ENCODE measurements at places on chromosomes 5 and 9.

GRCh38 chr5:68264024-68264956, 48.7 kb downstream of the PIK3R1 start:
- no peak for DNase-seq

DNA sequence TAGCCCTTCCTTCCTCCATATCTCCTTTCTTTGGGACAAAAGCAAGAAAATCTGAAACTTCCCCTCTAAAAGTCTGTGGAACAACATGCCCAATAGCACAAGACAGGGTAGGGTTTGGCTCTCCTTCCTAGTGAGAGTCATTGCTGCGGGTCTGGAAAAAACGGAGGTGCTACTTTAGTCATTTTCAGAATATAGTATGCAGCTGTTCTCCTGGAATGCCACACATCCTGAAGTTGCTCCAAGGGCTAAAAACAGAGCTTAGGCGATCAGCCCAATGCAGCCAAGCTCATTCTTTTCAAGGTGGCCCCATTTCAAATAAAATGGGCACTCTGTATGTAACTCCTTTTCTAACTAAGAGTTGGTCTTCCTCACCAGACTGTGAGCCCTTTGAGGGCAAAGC, 39.5 kb upstream of the MYOT start:
- no peak for DNase-seq

GRCh38 chr9:134575901-134576176, 65.8 kb upstream of the COL5A1 start:
- DNase-seq: no peak

GRCh38 chr5:16866273-16866672, 69.8 kb downstream of the MYO10 start:
- DNase-seq: no peak

DNA sequence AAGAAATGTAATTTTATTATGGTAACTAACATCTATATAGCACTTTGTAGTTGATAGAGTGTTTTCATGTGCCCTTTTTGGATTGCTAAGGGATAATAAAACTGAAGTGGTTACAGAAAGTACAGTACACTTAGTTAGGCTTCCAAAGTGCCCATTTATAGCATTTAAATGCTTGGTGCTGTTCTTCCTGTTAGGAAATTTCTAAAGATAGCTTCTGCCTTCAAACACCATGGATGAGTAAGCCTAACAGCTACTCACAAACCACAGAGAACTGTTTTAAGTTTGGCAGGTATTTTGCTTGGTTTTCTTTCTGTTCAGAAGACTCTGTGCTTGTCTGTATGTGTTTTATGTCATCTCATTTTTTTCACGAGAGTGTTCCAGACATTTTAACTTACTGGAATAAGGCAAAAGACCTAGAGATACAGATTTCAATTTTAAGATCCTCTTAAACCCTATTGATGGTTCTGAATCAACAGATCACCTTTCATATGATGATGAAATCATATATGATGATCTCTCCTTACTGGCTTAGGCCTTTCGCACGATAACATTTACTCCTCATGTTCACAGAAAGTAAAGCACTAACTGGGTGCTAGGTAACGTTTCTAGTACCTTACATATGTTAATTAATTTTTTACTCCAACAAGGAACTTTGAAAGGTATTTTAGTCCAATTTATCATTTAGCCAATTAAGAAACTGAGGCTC, 4.4 kb downstream of the RIMOC1 start:
- DNase-seq: no peak

DNA sequence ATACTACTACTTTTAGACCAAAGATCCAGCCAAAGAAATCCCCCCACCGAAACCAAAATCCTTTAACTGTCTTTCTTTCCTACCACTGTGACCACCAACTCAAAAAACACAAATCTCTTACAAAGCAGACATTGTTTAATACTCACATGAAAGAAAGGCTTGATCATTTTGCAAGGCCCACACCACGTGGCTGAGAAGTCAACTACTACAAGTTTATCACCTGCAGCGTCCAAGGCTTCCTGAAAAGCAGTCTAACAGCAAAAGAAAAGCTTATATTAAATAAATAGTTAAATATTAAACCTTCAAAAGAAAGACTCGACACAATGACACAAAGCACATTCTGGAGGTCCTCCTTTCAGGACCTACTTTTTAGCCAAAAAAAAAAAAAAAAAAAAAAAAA, 5.1 kb downstream of the TXN start:
- DNase-seq: no peak

- no peak for DNase-seq
These were observed 34.0 kb downstream of the GLT6D1 start for GRCh38 chr9:135605238-135605781.

Measured in urothelium cell line (cell line).